ENCODE measurements at places on chromosomes 6 and 20.

- no peak for DNase-seq
These were observed 54.0 kb upstream of the PLN start for GRCh38 chr6:118494091-118494490.

DNA sequence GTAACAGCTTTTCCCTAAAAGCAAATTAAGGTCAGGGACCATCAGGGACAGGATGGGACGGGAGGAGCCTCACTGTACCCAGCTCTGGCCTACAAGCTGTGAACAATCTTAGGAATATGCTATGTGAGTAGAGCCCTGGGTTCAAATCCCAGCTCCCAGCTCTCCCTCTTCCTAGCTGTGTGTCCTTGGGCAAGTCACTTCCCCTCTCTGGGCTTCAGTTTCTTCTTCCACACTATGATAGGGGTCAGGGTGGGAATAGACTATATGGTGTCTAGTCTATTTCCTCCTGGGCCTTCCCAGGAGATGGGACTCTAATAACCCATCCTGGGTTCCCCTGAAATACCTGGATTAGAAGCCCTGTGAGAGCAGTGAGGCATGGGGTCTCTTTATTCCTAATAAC is 41.6 kb downstream of the CPNE5 start:
- DNase-seq, result no peak

GRCh38 chr6:34343806-34344205 is 48.7 kb downstream of the NUDT3 start:
- no peak for DNase-seq

- DNase-seq, result no peak
These were observed 161.1 kb downstream of the SYCP2 start for GRCh38 chr20:59772373-59772705.

DNA sequence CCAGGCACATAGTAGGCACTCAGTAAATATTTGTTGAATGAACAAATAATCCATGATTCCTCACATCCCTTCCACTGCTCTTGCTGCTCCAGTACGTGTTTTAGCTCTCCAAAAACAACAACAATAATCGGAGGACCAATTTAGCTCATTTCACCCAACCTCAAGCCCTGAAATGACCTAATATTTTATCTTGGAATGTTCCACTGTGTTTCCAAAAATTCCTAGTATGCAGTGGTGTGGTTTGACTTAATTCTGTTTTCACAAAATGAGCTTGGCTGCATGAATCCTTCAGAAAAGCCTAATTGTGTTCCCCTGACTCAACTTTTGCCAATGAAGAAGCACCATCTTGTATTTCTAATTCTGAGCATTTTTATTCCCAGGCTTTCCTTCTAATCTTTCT is 168.0 kb upstream of the PHACTR1 start:
- DNase-seq, result no peak

GRCh38 chr6:107144666-107145065 is 29.4 kb upstream of the BEND3 start:
- DNase-seq, result no peak

- no peak for DNase-seq
These were observed 49.1 kb downstream of the RFPL4B start for GRCh38 chr6:112396221-112396620.

DNA sequence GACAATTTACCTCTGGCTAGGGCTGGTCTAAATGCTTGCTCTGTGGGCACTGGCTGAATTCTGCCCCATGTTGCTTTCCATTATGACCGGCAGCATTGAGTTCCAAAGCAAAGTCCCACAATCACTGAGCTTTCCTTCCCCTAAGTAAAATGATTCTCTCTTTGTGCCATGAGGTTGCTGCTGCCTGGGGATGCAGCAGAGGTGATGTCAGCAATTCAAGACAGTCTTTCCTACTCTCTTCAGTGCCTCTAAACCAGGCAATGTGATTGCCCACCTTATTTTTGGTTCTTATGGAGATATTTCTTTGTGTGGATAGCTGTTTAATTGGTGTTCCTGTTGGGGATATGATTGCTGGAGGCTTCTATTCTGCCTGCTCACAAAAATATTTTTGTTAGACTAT is 1043.9 kb upstream of the EPHA7 start:
- DNase-seq, result no peak

- no peak for DNase-seq
These were observed 554.0 kb upstream of the NOX3 start for GRCh38 chr6:156009656-156010055.

DNA sequence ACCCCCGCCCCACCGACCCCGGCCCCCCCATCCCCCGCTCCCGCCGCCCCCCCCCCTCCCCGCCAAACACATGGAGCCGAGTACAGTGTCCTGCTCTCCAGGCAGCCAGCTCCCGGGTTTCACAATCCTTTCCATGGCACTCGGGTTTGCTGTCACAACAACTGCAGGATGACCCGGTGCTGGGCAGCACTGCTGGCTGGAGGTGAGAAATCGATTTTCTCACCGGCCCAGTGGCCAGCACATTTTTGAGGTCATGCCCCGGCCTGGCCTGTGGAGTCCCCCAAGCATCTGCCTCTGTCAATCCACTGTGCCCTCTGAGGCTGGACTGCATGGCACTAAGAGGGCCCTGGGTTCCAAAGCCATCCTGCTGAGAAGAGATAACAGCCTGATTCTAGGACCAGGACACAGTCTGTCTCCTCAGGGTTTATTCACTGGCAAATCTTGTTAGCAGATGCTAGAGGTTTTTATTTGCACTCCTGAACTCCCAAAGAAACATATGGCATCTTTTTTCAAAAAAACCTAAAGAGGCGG is 129.5 kb downstream of the NFATC2 start:
- no peak for DNase-seq

- no peak for DNase-seq
These were observed 23.0 kb upstream of the NAA20 start for GRCh38 chr20:19993958-19994669.

GRCh38 chr6:129331450-129332138 is 378.4 kb downstream of the ARHGAP18 start:
- no peak for DNase-seq

DNA sequence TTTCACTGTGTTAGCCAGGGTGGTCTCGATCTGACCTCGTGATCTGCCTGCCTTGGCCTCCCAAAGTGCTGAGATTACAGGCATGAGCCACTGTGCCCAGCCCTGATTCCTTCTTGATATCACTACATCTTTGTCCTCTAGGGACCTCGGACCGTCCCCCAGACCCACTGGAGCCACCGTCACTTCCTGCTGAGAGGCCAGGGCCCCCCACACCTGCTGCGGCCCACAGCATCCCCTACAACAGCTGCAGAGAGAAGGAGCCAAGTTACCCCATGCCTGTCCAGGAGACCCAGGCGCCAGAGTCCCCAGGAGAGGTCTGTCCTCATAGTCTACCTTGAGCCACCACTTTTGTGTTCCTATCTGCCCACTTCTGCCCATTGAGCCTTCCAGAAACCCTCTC is 14.6 kb downstream of the MAVS start:
- no peak for DNase-seq

- DNase-seq, result no peak
These were observed 105.7 kb upstream of the SNX9 start for GRCh38 chr6:157717340-157717748.

GRCh38 chr6:76481101-76481500 is 408.6 kb upstream of the IMPG1 start:
- DNase-seq, result no peak

- no peak for DNase-seq
These were observed 100.8 kb downstream of the SULF2 start for GRCh38 chr20:47684306-47685080.

DNA sequence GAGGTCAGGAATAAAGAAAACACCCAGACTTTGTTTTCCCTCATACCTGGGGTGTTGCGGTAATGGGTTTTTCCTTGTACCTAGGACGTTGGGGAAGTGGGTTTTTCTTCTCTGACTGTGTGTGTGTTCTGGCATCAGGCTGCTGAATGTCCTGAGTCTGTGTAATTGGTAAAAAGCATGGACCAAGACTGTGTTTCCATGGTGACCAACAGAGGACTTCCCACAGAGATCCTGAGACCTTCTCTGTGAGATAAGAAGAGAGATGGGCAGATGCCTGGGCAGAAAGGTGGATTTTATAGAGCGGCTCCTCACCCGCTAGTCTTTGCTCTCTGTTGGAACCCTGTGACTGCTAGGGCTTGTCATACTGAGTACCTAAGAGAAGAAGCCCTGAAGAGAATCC is 135.4 kb upstream of the GGTLC1 start:
- no peak for DNase-seq

- no peak for DNase-seq
These were observed 86.0 kb downstream of the PTCHD4 start for GRCh38 chr6:48024956-48025355.

GRCh38 chr6:142592876-142593275 is 291.1 kb downstream of the ADGRG6 start:
- no peak for DNase-seq

DNA sequence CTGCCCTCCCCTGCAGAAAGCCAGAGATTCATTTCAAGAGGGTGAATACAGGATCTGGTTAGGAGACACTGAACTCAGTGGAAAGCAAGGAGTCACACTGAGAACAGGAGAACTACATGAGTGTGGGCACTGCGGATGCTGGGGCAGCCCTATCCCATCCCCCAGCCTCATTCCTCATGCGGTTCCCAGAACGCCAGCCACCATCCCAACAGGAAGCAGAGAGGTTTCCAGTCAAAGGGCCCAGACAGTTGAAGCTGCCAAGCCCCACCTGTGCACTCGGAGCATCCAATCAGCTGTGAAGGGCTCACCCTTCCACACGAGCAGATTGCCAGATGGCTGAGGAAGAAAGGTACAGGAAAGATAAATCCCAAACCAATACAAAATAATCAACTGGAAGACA is 50.7 kb upstream of the PRND start:
- DNase-seq, result no peak

GRCh38 chr20:33555755-33556154 is 65.9 kb downstream of the CBFA2T2 start:
- DNase-seq, result no peak

DNA sequence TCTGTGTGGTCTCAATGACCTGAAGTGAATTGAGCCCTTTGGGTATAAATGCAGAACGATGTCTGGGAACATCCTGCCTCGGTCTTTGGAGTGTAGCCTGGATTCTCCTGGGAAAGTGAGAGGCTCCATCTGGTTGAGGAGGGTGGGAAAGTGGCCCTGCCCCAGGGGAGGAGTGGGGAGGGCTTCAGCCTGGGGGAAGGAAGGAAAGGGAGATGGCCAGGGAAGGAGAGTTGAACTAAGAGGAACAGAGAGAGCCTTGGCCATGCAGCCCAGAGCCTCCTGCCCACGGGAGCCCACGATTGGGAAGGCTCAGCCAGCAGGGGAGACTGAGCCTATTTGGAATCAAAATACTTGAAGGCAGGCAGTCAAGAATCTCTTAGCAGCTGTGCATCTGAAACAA is 2.3 kb upstream of the EPB41L1 start:
- no peak for DNase-seq
